ENCODE measurements at places on chromosomes 5 and 9.

DNA sequence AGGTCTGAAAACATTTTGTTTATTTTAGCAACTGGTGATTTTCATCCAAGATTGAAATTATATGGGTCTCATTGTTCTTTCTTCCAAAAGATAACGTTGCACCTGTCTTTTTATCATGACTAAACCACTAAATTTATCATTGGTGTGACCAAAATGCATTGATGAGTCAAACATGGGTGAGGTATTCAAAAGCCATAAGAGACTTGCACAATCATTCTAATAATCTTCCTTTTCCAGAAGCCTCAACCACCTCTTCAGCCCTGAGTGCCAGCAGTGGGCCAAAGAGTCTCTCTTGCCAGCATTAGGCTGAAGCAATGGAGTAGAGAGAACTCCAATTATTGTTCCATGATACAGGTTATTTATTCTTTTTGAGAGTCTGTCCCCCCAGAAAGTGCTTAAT, 198.9 kb downstream of the LURAP1L start:
- no peak for DNase-seq

DNA sequence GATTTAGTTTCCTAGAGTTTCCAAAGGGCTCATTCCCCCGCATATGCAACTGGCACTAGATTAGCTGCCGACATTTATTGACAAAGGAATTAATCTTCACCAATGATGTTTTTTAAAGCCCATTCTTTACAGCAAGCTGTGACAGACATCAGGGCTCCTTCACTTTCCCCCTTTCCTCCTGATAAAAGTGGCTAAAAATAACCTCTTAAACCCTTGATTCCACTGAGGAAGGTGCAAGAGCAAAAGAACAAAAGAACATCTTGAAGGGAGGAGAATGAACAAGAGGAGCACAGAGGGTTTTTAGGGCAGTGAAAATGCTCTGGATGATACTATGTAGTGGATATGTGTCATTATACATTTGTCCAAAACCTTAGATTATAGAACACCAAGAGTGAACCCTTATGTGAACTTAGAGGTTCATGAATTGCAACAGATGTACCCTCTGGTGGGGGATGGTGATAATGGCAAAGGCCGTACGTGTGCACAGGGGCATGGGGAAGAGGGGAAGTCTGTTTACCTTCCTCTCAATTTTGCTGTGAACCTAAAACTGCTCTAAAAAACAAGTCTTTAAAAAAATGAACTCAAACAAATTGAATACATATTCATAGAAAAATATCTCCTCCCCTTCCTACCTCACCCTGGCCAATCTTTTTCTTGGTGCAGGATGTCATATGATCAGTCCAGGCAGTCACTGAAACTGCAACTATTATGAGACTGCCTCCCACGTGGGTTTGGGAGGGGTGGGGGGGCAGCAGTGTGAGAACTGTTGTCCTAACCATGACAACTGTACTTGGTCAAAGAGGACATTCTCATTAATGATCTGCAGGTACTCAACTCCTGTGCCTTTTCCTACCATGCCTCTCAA, 83.0 kb downstream of the MARCHF3 start:
- no peak for DNase-seq

- DNase-seq = no peak
Measured at GRCh38 chr5:134879456-134879855, 5.3 kb downstream of the TXNDC15 start.

DNA sequence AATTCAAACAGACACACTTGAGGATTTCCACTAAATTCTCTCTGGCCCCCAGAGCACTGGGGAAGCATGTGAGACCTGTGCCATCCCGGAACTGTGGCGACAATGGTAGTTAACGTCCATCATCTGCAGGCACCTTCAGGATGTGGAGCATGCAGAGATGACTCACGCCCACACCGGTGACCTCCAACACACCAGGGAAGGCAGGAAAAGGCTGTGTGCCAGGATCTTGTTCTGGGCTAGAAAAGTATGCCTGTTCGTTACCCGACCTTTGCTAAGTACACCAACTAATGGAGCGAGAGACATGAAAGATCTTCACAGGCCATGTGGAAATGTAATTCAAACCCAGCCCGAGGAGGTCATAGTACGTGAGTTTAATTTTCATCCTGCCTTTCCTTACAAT, 208.8 kb downstream of the MELK start:
- DNase-seq = no peak

GRCh38 chr9:90858457-90858901, 56.9 kb downstream of the SYK start:
- no peak for DNase-seq

DNA sequence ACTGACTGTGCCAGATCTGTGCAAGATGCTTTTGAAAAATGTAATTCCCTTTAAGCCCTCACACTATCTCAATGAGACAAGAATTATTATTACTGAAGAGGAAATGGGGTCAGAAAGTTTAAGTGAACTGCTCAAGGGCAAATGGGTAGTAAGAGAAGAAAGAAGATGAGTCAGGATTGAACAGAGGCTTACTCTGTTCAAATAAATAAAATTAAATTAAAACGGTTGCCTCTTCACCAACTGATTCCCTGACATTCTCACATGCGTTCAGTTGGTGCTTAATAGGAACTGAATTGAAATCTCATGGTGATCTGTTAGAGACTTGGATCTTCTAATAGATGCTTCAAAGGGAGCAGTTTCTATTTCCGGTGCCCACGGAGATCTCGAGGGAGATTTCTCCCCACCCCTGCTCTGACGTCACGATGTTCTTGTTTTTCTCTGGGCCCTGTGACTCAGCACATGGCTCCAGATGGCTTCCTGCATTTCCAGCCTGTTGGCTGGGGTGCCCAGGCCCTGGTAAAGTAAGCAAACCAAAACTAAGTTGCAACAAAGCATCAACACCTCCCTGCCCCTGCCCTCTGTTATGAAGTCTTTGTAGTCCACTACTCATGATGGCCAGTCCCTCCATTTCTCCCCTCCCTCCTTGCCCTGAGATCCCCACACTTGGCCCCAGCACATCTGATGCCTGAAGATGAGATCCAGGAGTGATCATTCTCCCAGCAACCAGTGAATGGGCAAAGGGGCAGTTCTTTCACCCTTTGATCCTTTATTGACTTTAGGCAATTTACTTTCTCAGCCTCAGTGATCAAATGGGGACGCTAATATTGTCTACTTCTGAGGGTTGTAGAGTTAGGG, 106.1 kb upstream of the CPEB4 start:
- DNase-seq = peak; percentile 68

GRCh38 chr5:17763301-17763700, 129.0 kb downstream of the TAF11L14 start:
- no peak for DNase-seq

GRCh38 chr9:120485788-120486187, 94.2 kb downstream of the CDK5RAP2 start:
- no peak for DNase-seq
